ENCODE measurements at places on chromosomes 11 and 22.

DNA sequence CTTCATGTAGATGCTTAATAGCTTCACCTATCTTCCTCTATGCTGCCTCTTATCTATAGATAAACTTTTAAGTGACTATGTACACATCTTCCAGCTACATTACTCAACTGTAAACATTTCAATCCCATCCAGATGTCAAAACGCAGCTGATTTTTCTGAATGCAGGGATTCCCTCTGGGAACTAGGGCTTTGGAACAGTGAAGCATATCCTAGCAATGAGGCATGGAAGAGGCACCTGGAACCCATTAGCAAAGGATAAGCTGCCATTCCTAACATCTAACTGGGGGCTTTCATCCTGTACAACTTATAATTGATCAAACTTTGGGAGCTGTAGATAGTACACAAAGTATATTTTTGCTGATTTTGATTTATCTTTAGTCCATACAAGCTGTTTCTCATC, 40.8 kb upstream of the OPCML start:
- no peak for DNase-seq

GRCh38 chr11:6724013-6724412, 40.9 kb upstream of the MRPL17 start:
- DNase-seq = no peak

- DNase-seq = no peak
These were observed 131.6 kb upstream of the NECTIN1 start for GRCh38 chr11:119860561-119861094.

DNA sequence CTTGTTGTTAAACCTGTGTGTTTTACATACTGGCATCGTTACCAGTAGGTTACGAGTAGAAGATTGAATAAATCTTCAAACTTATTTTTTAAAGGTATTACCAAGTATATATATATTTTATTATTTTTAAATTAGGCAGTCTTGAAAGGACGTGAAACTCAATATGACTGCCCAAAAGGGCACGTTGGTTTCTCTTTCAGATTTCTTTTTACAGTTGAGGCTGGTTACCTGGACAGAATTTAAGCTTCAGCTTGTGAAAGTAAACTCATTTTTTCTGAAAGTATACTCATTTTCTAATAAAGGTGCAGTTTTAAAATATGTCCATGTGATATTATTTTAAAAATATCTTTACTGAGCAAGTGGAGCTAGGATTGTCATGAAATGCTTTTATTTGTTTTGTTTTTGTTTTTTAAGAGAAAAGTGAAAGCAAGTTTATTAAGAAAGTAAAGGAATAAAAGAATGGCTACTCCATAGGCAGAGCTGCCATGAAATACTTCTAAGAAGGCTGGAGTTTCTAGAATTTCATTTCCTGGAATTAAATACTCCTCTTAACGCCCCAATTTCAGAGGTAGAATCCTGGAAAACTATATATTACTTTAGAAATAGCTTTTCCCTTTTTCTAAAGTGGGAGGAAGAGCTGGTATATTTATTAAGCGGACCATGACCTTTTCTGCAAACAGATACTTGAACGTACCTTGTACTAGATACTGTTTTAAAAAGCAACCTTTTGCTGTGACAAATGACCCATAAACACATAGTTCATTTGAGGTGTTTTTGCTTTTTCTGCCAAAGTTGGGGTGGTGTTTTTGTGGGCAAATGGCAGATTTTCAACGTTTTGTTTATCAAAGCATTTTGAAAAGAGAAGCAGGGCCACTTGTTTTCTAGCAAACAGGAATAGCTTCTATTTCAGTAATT, 1.9 kb downstream of the FBXO7 start:
- no peak for DNase-seq

- DNase-seq = no peak
These were observed 5.5 kb downstream of the CACNA1I start for GRCh38 chr22:39576027-39576426.

GRCh38 chr11:19294444-19294843, 53.7 kb upstream of the E2F8 start:
- DNase-seq = no peak

DNA sequence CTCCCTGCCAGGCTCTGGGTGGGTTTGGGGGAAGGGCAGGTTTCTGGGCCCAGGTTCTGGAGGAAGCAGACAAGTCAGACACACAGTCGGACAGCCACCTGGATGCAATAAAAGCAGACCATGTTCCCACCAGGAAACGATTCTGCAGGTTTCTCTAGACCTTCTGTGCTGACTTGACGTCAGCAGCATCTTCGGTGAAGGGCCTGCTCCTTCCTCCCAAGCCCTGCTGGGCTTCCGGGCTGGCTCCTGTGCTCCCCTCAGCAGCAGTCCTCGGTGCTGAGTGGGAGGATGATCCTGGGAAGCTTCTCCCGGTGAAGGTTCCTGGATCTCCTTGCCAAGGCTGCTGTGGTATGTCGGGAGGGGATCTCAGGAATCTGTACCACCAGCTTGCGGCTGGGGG, 240.0 kb downstream of the GRIK4 start:
- no peak for DNase-seq

- no peak for DNase-seq
These were observed 103.4 kb downstream of the NAV2 start for GRCh38 chr11:19816040-19816439.

GRCh38 chr22:23549198-23549595, 30.9 kb downstream of the IGLL1 start:
- no peak for DNase-seq

DNA sequence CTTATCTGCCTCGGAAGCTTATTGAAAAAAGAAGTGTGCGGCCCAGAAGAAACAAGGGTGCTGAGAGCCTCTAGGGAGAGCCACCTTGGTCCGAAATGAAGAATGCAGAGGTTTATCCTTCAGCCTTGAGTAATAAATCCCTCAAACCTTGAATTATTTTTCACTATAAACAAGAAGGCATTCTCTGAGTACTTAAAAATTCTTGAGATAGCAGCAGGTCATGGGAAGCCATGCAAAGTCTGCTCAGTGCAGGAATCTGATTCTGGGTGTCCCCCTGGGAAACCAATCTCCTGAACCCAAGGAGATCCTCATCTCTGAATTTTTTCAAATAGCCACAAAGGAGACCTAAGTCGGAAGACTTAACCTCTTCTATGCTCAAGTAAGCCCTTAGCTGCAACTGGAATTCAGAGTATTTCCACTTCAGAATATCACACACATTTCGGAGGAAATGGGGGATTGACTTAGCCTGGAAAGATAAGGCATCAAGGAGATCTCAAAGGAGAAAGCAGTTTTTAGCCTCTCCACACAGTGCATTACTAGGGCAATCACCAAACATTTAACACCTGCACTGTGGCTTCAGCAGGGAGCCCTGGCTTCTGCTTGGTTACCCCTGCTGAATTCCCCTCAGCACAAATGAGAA, 365.0 kb downstream of the ETS1 start:
- no peak for DNase-seq

DNA sequence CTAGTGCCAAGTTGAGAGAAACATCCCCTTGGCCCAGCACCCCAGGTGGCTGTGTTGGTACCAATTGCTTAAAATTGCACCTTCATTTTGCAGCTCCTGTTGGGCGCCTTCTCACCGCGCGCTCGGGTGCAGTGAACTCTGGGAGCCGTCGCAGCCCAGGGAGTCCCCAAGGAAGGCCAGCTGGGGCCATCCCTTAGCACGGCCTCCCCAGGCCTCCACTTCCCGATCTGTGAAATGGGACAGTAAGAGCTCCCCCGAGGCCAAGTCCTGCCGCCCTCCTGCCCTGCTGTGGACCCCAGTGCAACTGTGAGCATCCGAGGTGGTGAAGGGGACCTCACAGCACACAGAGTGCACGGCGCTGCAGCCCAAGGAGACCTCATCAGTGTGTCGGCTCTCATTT, 1234.1 kb downstream of the BRD1 start:
- no peak for DNase-seq

- no peak for DNase-seq
These were observed 53.7 kb upstream of the SPTBN2 start for GRCh38 chr11:66782726-66783125.

DNA sequence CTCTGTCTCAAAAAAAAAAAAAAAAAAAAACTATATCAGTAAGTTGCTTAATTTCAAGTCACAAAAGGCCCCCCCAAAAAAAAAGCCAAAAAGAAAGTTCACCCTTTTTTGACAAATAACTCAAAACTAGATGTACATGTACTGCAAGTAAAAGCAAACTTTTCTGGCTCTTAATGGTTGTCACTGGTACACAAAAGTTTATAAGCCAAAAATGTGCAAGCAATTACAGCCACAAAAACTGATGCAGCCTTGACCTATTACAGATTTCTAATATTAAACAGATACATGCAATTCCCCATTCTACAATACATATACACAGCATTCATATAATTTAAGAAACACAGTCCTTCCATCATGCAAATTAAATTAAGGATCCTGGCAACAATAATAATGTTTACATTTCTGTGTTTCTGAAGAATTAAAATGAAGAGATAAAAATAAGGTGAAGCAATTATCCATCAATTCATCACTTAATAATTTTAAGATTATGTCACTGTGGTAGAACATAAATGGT, 18.6 kb downstream of the PICALM start:
- DNase-seq = no peak

- no peak for DNase-seq
These were observed 10.8 kb downstream of the CRYBA4 start for GRCh38 chr22:26632422-26633155.

- no peak for DNase-seq
These were observed 723 bp upstream of the C22orf31 start for GRCh38 chr22:29062286-29062821.

GRCh38 chr22:45887202-45888131, 89.5 kb downstream of the WNT7B start:
- DNase-seq = no peak

DNA sequence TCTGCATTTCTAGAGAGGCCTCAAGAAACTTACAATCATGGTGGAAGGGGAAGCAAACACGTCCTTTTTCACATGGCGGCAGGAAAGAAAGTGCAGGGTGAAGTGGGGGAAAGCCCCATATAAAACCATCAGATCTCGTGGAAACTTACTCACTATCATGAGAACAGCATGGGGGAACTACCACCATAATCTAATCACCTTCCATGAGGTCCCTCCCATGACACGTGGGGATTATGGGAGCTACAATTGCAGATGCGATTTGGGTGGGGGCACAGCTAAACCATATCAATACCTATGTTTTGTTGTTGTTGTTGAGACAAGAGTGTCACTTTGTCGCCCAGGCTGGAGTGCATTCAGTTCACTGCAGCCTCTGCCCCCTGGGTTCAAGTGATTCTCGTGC, 29.9 kb downstream of the SFI1 start:
- no peak for DNase-seq

DNA sequence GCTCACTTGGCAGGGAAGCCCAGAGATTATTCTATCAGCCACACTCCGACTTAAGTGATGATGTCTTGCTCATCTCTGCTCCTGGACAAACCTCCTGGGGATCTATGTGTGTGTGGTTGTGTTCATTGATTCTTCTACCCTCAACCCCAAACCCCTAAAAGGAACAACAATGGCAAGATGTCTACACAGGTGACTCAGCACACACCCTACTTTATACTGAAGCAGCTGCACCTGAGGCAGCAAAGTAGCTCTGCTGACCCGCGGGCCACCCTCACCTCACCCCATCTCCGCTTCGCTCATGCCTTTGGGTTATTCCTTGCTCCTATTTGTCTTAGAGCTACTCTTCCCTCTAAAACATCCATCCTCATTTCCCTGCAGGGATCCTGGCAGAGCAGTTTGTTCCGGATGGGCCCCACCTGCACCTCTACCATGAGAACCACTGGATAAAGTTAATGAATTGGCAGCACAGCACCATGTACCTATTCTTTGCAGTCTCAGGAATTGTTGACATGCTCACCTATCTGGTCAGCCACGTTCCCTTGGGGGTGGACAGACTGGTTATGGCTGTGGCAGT, 38.7 kb downstream of the TMEM45B start:
- DNase-seq = no peak

DNA sequence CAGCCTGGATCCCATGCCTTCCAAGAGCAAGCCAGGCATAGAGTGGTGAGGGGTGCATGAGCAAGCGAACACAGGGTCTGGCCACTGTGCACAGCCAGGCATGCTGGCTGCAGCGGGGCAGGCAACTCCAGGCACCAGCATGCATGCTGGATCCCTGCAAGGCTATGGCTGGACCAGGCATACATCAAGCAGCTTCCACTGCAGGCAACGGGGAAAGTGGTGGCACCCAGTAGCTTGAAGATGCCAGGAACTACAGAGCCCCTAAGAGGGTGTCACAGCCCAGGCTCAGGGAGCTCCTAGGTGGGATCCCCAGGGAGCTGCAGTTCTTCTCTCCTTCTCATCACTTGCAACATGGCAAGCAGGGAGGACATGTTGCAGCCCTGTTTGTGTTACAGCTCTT, 45.2 kb downstream of the CHST1 start:
- no peak for DNase-seq

DNA sequence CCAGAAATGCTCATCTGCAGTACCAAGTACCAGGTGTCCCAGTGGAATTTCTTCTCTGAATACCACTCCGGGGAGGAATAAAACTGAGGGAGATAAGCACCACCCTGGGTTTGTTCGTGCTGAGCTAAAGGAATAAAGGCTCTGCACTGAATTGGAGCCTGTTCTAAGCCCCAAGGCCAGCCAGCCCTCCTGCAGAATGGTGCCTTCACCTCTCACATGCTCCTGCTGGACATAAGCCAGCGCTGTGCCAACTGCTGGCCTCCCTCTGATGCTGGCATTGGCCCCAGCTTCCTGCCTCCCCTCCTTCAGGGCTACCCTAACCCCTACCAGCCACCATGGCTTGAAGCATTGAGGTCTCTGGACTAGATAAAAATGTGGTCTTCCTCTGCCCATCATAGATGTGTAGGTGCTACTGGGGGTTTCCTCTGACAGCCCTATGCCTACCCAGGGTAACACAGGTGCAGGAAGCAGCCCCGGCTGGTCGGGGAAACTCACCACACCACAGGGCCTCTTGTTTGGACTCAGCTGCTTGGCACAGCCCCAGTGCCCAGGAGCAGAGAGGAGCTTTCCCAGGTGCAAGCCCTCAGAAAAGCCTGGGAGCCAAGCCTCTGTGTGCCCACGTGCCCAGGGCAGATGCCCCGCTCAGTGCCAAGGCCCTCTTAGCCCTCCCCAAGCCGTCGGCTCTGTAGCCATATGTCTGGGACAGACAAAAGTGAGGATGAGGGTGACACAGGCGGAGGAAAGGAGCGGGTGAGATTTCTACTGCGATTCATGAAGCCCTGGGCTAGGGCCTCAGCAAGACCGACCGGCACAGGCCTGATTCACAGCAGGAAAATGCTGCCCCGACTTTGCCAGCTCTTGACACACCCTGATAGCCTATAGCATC, 34.1 kb upstream of the JAM3 start:
- DNase-seq = no peak

GRCh38 chr11:2575591-2576051, 124.2 kb downstream of the KCNQ1OT1 start:
- DNase-seq = no peak

Measured in GM12891 (cell line).